ENCODE measurements at places on chromosomes 6 and 20.

- DNase-seq: peak; percentile 97
Measured at GRCh38 chr20:46406200-46406985, at the start of gene ELMO2. Gene ELMO2 (minus strand): TSS chr20:46406615. CDS start chr20:46394482, 12,133 bp downstream.

GRCh38 chr20:32231847-32232246, 24.2 kb downstream of the POFUT1 start:
- peak; percentile 3 for DNase-seq

DNA sequence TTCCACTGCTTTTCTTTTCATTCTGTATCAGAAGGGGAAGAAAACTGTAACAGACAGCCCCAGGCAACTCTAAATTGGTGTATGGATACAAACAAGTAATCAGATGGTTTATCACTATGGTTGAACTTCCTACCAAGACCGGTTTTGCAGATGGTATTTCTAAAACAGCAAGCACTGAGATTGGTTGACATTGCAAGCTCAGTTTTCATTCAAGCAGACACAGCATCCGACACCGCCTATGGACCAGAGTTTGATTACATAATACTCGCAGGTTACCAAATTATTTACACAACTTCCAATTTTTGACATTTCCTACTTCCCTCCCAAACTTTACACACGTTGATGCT, 209.9 kb downstream of the ALDH8A1 start:
- DNase-seq: no peak

- no peak for DNase-seq
Measured at GRCh38 chr20:37513779-37514359, 7.2 kb upstream of the NNAT start.

DNA sequence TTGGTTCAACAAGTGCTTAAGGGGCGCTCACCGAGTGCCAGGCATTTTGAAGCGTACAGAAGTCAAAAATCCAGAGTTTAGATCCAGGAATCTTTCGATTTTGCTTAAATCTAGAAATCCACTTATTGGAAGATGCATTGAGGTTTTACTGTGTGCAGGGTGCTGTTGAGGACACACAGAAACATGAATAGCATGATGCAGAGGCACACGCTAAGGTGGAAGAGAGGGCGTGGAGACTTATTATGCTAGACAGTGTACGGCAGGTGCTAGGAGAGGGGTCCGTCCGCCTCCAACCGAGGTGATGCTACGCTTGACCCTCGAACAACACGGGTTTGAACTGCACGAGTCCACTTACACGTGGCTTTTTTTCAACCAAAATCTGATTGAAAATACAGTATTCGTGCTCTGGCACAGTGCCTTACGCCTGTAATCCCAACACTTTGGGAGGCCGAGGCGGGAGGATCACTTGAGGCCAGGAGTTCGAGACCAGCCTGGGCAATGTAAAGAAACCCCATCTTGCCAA, 1.0 kb upstream of the KIF13A start:
- DNase-seq: no peak

- DNase-seq: no peak
Measured at GRCh38 chr6:158539413-158539812, 20.5 kb upstream of the TMEM181 start.
